ENCODE measurements at places on chromosomes 2 and 18. TPM values are rescaled to one million over a fixed set of nuclear protein-coding genes. Genes with fewer than 3 reads are reported as not detected.

The ANO7 gene
- total RNA-seq: 0.70 TPM

The TWIST2 gene
- total RNA-seq: 114 TPM

The NR4A2 gene
- total RNA-seq: 0.68 TPM

The KCNG2 gene
- total RNA-seq: 2.2 TPM

The SERPINB11 gene
- not detected for total RNA-seq

The ABCB6 gene
- total RNA-seq: 33.0 TPM

The RSAD2 gene
- total RNA-seq: not detected

The EPC2 gene
- total RNA-seq: 13.9 TPM

The TNFAIP6 gene
- 20.0 TPM for total RNA-seq
